ENCODE measurements at places on chromosomes 6 and 20. TPM values are rescaled to one million over a fixed set of nuclear protein-coding genes. Genes with fewer than 3 reads are reported as not detected.

Gene EYA4
- not detected for total RNA-seq

DNA sequence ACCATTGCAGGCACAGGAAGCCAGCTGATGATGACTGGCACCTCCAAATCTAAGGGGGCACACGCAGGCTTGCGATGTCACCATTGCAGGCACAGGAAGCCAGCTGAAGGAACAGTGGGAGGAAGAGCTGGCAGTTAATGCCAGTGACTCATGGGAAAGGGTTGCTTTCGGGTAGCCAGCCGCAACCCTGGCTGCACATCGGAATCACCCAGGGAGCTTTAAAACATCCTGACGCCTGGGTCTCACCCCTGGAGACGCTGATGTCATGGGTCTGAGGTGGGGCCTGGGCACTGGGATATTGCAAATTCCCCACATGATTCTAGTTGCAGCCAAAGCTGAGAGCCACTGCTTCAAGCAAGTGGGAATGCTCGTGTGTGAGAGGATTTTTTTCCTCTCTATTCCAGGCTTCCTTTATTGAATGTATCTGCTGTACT, 16.1 kb upstream of the CCN6 start:
- no peak for DNase-seq

GRCh38 chr6:35388030-35388429, 45.7 kb downstream of the PPARD start:
- no peak for DNase-seq

DNA sequence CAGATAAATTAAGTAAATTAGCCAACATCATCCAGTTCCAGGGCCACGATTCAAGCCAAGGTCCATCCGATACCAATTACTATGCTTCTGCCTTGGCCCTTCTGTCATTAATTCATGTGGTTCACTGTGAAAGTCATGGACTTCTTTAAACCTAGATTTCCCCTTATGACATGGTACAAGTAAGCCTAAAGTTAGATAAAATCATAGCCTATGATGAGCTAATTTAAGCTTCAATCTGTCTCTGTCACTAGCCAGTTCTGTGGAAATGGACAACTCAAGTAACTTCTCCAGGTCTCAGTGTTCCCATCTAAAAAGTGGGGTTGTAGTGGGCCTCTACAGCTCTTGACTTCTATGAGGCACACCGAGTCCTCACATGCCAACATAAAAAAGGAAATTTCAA, 225.5 kb upstream of the MARCKS start:
- no peak for DNase-seq

DNA sequence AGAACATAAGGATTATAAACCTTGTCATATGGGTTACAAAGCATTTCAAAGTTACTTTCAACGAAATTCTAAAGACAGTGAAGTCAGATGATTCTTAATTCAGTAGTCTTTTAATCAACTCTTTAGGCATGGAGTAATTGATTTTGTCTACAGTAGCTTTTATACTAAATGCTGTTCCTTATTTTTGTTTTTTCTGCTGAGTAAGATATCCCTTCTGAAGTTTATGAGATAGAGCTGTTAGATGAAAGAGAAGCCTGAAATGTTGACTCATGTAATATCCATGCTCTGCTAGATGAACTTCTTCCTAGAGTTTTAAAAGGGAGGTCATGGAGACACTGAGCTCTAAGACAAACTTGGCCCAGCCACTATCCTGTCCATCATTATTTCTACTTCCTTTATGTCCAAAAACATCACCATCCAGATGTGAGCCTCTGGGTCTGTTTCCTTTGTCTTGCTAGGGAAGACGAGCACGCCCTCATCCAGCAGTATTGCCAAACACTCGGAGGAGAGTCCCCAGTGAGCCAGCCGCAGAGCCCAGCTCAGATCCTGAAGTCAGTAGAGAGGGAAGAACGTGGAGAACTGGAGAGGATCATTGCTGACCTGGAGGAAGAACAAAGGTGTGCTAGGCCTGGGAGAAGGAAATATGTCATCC, 550.3 kb downstream of the UTRN start:
- no peak for DNase-seq

Gene PI16
- not detected for total RNA-seq

DNA sequence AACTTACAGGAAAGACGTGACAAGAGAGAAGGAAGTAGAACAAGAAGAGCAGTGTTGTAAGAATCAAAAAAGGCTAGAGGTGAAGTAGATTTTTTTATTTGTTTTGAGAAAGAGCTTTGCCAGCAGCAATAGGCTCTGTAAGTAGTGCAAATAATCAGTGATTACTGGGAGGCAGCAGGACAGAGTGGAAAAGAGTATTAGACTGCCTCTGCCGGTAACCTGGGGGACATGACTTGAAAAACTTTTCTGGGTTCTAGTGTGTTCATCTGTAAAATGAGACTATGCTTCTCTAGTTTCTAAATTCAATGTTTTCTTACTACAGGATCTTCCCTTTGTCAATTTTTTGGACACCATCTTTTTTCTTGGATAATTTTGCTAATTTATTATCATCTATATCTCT, 5.8 kb upstream of the IRAK1BP1 start:
- DNase-seq, result no peak

GRCh38 chr6:47490676-47491075, 13.1 kb downstream of the CD2AP start:
- no peak for DNase-seq

DNA sequence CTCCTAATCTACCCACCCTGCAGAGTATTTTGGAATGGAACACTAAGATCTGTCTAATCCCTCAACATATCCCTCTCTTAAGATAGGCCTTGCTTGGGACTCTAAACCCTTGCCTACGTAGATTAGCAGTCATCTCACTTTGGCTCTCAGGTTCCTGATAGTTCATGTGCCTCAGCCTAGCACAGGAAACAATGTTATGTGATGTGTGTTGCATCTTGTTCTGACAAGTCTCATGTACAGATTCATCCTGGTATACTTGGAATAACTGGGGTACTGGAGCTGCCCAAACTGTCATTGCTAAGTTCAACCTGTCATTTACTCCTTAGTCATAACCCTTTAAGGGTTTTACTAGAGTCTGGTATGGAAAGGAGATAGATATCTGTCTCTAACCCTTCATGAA, 34.1 kb downstream of the TREML1 start:
- DNase-seq, result no peak

Gene ATP6V1G2
- 0.89 TPM for total RNA-seq

DNA sequence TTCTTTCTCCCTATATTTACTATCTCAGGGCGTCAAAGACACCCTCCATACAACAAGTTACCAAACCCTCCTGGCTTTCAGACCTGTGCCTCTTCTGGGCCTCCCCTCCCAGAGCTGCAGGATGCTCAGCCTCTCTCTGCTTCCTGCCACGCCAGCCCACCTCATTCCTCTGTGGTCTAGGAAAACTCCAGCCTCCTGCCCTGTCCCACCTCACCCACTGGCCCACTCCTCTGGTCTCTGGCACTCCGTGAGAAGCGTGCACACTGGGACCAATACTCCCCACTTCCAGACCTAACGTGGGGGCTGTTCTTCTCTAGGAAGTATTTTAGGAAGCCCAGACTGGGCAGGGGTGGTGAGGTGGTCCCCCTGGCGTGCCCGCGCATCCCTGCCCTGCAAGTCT, 9.7 kb downstream of the AGPAT4 start:
- no peak for DNase-seq

DNA sequence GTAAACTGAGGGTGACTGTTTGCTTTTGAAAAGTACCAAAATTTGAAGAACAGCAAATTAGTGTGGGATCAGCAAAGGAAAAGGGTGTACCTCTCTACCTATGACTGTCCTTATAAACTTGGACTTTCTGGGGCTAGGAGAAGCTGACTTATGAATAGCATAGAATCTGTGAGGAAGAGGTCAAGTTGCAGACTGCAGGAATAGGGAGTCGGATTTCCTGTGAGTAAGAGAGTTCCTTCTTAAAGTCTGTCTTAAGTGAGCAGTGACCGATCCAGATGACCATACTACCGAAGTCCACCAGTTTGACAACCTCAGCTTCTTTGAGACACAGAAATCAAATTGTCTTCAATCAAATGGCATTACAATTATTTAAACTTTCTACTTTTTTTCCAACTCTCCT, 708.7 kb downstream of the UTRN start:
- DNase-seq, result no peak

Gene OR2J3
- not detected for total RNA-seq

Gene KIF25
- not detected for total RNA-seq

- DNase-seq, result peak; percentile 61
Measured at GRCh38 chr6:136609873-136610706, 59.9 kb upstream of the MAP7 start.

- peak; percentile 68 for DNase-seq
Measured at GRCh38 chr6:42022755-42023384, 27.5 kb upstream of the TAF8 start.

DNA sequence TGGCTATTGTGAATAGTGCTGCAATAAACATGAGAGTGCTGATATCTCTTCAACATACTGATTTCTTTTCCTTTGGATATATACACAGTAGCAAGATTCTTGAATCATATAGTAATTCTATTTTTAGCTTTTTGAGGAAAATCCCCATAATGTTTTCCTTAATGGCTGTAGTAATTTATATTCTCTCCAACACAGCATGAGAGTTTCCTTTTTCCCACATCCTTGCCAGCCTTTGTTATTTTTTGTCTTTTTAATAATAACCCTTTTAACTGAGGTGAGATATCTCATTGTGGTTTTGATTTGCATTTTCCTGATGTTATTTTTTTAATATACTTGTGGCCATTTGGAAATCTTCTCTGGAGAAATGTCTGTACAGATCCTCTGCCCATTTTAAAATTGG, 132.6 kb downstream of the PRL start:
- no peak for DNase-seq

DNA sequence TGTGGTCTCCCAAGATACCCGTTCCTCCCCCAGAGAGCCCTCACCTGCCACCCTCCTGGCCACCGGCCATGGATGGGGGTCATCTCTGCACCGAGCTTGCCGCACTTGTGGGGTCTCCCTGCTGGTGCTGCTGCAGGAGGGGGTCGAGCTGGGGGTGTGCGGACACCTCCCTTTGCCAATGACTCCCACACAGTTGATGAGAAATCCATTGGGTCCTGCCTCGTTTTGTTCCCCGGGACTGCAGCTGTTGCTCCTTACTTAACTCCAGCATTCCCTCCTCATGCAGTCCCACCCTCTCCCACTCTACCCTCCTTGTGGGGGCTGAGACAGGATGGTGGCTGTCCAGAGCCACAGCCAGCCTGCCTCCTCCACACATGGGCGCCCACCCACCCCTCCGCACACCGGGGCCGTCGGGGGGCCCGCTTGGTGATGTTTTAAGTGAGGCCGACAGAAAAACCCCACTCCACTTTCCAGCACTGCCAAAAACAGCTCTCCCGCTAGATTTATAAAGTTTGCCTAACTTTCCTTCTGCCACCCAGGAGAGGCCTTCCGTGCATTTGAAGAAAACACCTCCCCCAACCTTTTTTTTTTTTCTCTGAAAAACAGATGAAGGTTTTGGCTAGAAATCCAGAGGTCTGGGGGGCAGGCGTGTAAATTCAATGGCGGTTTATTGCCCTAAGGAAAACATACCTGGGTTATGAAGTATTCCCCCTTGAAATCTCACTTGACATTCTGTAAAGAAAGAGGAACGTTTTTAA, 53.5 kb upstream of the APCDD1L start:
- no peak for DNase-seq

GRCh38 chr6:80469977-80470376, 363.5 kb downstream of the BCKDHB start:
- no peak for DNase-seq

DNA sequence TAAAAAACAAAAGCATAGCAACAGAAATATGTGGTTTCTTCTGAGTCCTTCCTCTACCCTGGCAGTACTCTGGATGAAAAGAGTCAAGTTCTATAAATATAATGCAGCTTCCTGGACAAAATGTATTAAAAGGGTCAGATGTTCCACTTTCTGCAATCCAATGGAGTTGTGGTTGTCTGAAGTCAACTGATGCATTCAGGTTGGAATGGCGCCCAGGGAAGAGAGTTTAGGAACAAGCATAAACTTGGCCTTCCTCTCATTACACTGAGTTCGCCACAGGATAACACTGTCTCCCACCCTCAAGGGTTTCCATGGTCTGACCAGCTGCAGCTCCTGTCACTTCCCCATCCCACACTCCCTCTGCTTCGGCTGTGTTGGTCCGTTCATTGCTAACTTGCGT, 66.4 kb downstream of the PLEKHG1 start:
- DNase-seq, result no peak

- DNase-seq, result no peak
Measured at GRCh38 chr20:48595495-48596333, 232.1 kb downstream of the PREX1 start.

Gene COL11A2
- 0.56 TPM for total RNA-seq

DNA sequence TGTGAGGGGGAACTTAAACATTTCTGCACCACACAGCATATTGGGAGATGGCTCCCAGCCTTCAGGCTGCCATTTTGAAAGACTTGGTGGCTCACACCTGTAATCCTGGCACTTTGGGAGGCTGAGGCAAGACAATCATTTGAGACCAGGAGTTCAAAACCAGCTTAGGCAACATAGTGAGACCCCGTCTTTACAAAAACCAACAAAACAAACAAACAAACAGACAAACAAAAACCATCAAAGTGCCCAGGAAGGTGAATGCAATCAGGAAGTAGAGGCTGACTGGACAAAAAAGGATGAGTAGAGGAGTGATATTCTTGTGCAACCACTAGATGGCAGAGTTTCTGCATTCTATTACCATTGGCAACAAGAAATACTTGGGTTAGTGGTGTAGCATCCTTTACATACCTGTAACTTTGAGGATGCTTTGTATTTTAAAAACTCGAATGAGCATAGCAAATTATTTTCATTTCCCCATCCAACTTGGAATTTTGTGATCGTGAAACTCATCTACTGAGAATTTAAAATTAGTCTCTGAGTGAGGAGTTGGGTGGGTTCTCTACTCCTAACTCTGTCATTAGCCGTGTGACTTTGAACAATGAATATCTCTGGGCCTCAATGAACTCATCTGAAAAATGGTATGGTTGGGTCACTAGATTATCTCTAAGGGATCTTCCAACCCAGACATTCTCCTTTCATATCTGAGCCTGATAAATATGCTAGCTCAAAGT, 84.4 kb downstream of the CRYBG1 start:
- DNase-seq, result peak; percentile 84

- DNase-seq, result no peak
Measured at GRCh38 chr20:36084356-36084755, 70.2 kb upstream of the EPB41L1 start.

Gene DCDC2
- total RNA-seq, result not detected

Gene ZBTB12
- 4.6 TPM for total RNA-seq

DNA sequence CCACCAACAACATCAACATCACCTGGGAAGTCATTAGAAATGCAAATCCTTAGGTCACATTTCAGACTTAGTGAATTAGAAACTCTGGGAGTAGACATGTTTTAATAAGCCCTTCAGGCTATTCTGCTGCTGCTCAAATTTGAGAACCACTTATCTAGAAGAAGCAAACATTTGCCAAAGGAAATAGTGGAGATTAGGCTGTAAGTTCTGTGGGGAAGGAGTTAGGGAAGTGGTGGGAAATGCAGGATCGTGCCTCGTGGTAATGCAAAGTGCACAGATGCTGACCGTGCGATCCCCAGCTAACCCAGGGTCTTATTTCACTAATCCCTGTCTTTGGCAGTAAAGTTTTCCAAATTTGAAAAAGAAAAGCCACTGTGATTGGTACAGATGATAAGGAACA, 328.5 kb downstream of the EPM2A start:
- no peak for DNase-seq

Gene DNAH8
- not detected for total RNA-seq

GRCh38 chr20:32033316-32033715, 18.7 kb upstream of the HCK start:
- DNase-seq, result no peak

Gene SPATS1
- total RNA-seq, result not detected

GRCh38 chr6:148747145-148747470, 278 bp downstream of the UST start:
- DNase-seq, result peak; percentile 70

GRCh38 chr6:117666881-117667280, 8.4 kb upstream of the NUS1 start:
- DNase-seq, result no peak

GRCh38 chr20:2295886-2296515, at the start of gene TGM3:
TSS of gene TGM3 (plus strand) at chr20:2296001. CDS start at chr20:2296064, 63 bp downstream.
- no peak for DNase-seq
